CD4-positive, alpha-beta T cell (primary cell): ENCODE measurements at places on chromosomes 3 and 15. TPM values are rescaled to one million over a fixed set of nuclear protein-coding genes. Genes with fewer than 3 reads are reported as not detected.

- DNase-seq = no peak
- H3K4me3 ChIP-seq = no peak overlapping the region
- no peak overlapping the region for H3K27ac ChIP-seq
- H3K27me3 ChIP-seq = no peaks in the 10 kb centered on the region
- no peaks in the 10 kb centered on the region for H3K4me1 ChIP-seq
Measured at GRCh38 chr15:101310161-101310480, 15.1 kb upstream of the SNRPA1 start.

DNA sequence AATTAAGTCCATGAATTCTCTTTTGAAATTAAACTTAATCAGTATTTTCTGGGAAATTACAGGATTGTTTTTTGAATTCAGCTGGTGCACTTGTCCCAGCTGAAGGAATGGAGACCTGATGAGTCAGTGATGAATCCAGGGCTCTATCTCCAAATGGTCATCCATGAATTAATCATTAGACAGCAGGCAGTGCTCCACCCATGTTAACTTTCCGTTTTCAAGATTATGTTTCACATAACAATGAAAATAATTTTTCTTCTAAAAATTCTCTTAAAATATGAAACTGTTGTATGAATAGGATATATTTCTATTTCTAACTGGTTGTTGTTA lies 13.9 kb upstream of the PAQR9 start:
- DNase-seq = no peak
- H3K36me3 ChIP-seq = no peaks in the 10 kb centered on the region
- H3K27me3 ChIP-seq = peaks cover 5% of the 10 kb centered on the region
- H3K4me3 ChIP-seq = no peak overlapping the region
- no peaks in the 10 kb centered on the region for H3K4me1 ChIP-seq
- no peak overlapping the region for H3K27ac ChIP-seq

GRCh38 chr3:31536497-31536896 lies 3.8 kb downstream of the STT3B start:
- no peak overlapping the region for H3K27ac ChIP-seq
- no peaks in the 10 kb centered on the region for H3K27me3 ChIP-seq
- peaks cover 16% of the 10 kb centered on the region for H3K4me1 ChIP-seq
- H3K4me3 ChIP-seq = peak overlapping the region; percentile 91
- DNase-seq = peak; percentile 26

DNA sequence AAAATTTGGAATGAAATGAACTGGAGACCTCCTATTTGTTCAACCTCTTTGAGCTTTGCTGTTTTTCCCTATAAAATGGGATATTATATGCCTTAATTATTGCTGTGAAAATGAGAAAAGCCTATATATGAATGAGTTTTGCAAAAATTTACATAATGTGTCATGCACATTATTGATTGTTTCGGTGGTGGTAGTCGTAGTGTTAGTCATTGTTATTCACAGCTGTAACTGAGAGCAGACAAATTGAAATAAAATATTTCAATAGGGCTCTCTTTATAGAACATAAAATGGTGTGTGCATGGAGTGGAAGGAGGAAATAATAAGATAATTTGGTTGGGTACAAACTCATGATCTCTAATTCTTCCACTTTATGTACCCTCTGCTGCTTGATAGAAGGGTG lies 153.7 kb upstream of the GADL1 start:
- no peaks in the 10 kb centered on the region for H3K4me1 ChIP-seq
- no peaks in the 10 kb centered on the region for H3K27me3 ChIP-seq
- no peak overlapping the region for H3K27ac ChIP-seq
- DNase-seq = no peak
- no peaks in the 10 kb centered on the region for H3K36me3 ChIP-seq
- no peak overlapping the region for H3K4me3 ChIP-seq

DNA sequence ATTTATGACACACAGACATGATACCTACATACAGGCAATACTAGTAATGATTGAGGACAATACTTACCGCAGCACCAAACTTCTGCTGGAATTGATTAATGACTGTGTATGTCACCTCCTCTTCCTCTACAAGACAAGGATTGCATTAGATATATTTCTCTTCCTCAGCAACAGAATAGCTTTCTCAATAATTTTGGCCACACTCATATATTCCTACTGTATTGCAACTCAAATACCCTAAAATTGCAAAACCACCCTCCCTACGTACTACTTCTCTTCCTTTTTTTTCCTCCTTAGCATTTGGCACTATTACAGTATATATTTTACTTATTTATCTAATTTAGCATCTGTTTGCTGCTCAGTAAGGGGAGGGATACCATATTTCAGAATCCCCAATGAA lies 14.8 kb downstream of the EXD1 start:
- peaks cover 9% of the 10 kb centered on the region for H3K27me3 ChIP-seq
- no peak overlapping the region for H3K4me3 ChIP-seq

GRCh38 chr15:72276326-72276700 lies 4.0 kb upstream of the PARP6 start:
- no peak for DNase-seq
- peaks cover 20% of the 10 kb centered on the region for H3K4me1 ChIP-seq
- no peaks in the 10 kb centered on the region for H3K36me3 ChIP-seq
- no peak overlapping the region for H3K4me3 ChIP-seq
- no peak overlapping the region for H3K27ac ChIP-seq
- no peaks in the 10 kb centered on the region for H3K27me3 ChIP-seq

DNA sequence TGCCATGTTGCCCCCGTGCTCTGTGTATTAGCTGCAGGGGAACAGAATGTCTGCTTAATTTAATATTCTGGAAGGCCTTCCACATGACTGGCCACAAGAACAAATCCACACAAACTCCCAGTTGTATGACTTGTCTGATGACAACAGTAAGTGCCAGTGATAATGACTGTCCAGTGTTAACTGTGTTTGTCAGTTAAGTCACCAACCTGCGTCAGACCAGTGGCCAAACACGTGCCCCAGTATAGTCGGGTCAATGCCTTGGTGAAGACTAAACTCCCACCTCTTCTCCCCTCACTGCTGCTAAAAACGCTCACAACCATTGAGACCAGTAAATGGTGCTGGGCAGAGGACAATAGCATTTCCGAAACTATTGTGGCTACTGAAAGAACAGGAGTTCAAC lies 9.8 kb upstream of the ATP13A5 start:
- H3K36me3 ChIP-seq = no peaks in the 10 kb centered on the region
- H3K4me1 ChIP-seq = no peaks in the 10 kb centered on the region
- no peak overlapping the region for H3K4me3 ChIP-seq
- H3K27me3 ChIP-seq = no peaks in the 10 kb centered on the region

DNA sequence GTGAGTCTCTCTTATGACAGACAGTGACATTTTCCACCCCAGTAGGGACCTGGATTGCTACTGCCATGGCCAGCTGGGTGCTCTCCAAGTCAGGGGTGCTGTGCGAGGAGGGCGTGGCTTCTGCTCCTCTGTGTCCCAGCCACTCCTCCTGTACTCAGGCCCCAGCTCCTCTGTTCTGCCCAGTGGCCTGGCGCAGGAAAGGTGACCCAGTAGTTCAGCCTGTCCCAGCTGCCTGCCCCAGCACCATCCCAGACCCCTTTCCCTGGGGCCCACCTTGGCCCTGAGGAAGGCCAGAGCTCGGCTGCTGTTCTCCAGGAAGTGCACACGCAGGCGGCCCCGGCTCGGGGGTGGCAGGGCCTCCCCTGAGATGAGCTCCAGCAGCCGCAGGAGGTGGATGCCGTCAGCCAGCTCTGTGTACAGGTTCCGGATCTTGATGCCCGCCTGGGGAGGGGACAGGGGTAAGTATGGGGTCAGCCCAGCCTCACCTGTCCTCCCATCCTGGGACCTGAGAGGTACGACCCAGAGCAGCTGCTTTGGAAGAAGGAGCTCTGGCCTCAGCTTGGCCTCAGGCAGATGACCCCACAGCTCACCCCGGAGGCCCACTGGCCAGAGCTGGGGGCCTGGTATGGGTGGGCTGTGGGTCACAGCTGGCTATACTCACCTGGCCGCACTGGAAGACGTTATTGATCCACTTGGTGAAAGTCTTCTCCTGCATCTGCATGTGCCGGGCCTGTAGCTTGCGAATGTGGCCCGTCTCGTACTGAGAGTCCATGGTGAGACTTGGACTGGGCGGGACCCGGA lies 1.0 kb downstream of the SPTBN5 start:
- peak; percentile 25 for DNase-seq
- peaks cover 71% of the 10 kb centered on the region for H3K4me1 ChIP-seq
- H3K4me3 ChIP-seq = peak overlapping the region; percentile 36
- no peaks in the 10 kb centered on the region for H3K27me3 ChIP-seq

- no peak for DNase-seq
- H3K36me3 ChIP-seq = no peaks in the 10 kb centered on the region
- peaks cover 1% of the 10 kb centered on the region for H3K27me3 ChIP-seq
- H3K27ac ChIP-seq = no peak overlapping the region
Measured at GRCh38 chr3:184805351-184806038, 6.5 kb upstream of the VPS8 start.

DNA sequence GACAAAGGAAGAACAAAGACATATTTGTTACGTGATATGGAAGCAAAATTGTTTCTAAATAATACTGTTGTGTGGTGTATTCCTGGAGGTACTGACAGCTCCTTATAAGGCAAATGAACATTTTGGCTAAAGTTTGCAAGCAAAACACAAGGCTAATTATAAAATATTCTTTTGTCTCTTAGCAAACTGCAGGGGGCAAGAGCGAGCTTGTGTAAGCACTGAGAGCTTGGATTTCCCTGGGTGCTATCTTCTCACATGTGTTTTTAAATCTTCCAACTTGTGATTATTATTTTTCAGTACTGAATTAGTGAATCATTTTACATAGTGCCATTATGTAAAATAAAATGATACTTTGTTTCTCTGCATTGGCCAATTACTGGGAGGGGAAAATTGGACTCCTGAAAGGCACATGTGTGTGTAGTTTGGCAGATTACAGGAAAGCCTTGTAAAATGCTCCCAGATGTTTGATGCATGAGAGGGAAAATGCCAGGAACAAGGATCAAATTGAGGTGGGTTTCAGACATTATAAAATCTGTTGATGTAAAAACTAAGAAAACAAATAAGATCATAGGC lies 611.5 kb downstream of the AGBL1 start:
- no peaks in the 10 kb centered on the region for H3K36me3 ChIP-seq

DNA sequence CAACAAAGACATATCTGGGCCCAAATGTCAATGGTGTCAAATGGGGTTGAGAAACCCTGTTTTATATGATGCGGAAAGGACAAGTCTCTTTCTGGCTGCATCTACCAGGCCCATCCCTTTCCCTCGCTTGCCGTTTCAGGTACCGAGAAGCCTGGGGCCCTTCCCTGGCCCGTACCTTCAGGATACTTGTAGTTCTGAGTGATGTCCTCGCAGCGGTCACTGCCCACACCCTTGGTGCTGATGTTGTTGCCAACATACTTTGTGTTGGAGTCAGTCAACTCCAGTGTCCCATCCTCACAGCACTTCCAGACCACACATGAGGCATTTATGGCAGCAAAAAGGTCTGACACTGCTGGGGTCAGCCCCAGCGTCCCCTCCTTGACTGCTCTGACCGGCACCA lies 13.8 kb downstream of the EPB42 start:
- H3K27ac ChIP-seq = no peak overlapping the region
- H3K4me3 ChIP-seq = no peak overlapping the region
- no peak for DNase-seq
- no peaks in the 10 kb centered on the region for H3K36me3 ChIP-seq
- H3K27me3 ChIP-seq = peaks cover 3% of the 10 kb centered on the region

DNA sequence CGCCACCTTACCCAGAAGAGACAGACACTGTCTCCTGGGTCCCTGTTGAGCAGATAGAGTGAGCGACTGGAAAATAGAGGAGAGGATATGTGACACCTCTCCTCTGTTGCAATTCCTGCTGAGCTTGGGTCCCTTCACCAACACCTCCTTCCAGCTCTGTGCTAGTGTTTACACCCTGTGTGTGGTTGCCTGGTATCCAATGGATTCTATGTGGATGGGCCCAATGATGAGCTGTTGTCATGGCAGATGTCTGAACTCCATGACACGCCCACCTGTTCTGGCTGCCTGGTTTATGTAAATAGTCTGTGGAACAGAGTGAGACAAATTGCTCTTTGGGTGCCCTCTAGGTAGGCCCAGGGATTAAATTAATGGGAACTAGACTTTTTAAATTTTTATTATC lies 23.7 kb downstream of the RBM5 start:
- H3K36me3 ChIP-seq = peaks cover 97% of the 10 kb centered on the region
- H3K4me3 ChIP-seq = no peak overlapping the region
- no peak for DNase-seq
- H3K27me3 ChIP-seq = no peaks in the 10 kb centered on the region
- no peaks in the 10 kb centered on the region for H3K4me1 ChIP-seq
- H3K27ac ChIP-seq = no peak overlapping the region

- no peak for DNase-seq
- no peaks in the 10 kb centered on the region for H3K27me3 ChIP-seq
- H3K4me1 ChIP-seq = no peaks in the 10 kb centered on the region
- H3K27ac ChIP-seq = no peak overlapping the region
- no peaks in the 10 kb centered on the region for H3K36me3 ChIP-seq
Measured at GRCh38 chr3:142618917-142619461, 22.8 kb downstream of the PLS1 start.

DNA sequence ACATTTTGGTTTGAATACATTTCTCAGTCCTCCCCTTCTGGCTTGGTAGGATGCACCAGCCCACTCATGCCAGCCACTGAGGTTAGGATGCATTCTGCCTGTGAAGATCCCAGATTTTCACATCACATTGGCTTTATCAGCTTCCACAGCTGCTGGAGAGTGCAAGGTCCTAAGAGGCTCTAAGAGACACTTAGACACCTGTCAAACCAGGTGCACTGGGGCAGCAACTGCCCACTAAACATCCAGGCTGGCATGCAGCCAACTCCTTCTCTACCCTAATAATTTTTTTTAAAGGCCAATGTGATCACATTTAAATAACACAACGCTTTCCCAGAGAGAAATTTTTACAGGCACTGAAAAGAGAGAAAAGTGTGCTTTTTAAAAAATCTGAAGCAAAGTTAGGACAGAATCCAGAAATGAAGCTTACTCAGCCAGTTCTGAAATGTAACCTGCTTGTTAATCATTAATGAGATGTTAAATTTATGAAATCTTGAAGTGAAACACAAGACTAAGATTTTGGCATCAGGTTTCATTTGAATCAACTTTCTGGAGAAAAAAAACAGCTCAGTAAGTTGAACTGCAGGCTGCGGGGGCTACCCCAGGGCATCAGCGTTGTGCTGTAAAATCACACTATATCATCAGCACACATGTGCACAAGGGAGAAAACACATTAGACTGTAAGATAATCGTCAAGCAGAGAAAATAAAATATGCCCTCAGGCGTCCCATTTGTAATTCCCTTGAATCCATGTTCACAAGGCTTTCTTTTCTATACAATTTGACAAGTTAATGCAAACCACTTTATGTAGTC lies 312.9 kb downstream of the ZBBX start:
- DNase-seq = no peak
- H3K27ac ChIP-seq = no peak overlapping the region
- no peaks in the 10 kb centered on the region for H3K4me1 ChIP-seq
- no peak overlapping the region for H3K4me3 ChIP-seq
- no peaks in the 10 kb centered on the region for H3K27me3 ChIP-seq

STIMATE gene
- 42.6 TPM for total RNA-seq

AHSG gene
- not detected for total RNA-seq

TSPAN3 gene
- 14.7 TPM for total RNA-seq

EPHB3 gene
- 0.22 TPM for total RNA-seq

PLA2G4D gene
- not detected for total RNA-seq

NDN gene
- total RNA-seq = not detected

GPR160 gene
- 5.7 TPM for total RNA-seq
